ENCODE measurements at places on chromosomes 3 and 15. TPM values are rescaled to one million over a fixed set of nuclear protein-coding genes. Genes with fewer than 3 reads are reported as not detected.
A peak's percentile ranks its signal among the peaks of the same experiment; 100 is the strongest.

Gene TMEM87A
- 43.0 TPM for total RNA-seq

GRCh38 chr3:59817511-59817910 lies 767.7 kb upstream of the CFAP20DC start:
- H3K27me3 ChIP-seq, result no peaks in the 10 kb centered on the region
- H3K4me1 ChIP-seq, result peaks cover 8% of the 10 kb centered on the region
- no peak overlapping the region for H3K27ac ChIP-seq
- no peak overlapping the region for H3K4me3 ChIP-seq
- no peaks in the 10 kb centered on the region for H3K36me3 ChIP-seq

DNA sequence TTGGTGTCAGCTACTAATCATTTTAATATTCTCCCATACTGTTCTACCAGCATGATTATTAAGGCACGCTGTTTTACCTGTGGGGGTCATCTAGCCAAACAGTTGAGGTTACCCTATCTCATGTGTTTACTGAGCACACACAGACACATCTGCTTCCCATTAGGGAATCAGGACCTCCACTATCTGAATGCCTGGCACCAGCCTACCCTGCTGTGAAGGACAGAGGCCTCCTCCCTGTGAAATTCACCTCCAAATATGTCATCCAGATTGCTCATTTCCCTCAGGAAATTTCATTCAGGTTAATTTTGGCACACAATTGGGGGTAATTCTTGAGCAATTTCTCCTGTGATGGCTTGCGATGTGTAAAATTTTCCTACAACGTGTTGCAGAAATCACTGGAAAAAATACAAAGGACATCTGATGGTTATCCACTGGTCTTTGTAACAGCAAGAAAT lies 155.6 kb upstream of the NR2E3 start:
- no peaks in the 10 kb centered on the region for H3K27me3 ChIP-seq
- H3K27ac ChIP-seq, result no peak overlapping the region
- no peaks in the 10 kb centered on the region for H3K4me1 ChIP-seq
- no peak overlapping the region for H3K4me3 ChIP-seq
- DNase-seq, result no peak

GRCh38 chr3:72860053-72860452 lies 11.8 kb upstream of the SHQ1 start:
- no peak for DNase-seq
- no peak overlapping the region for H3K27ac ChIP-seq
- no peaks in the 10 kb centered on the region for H3K36me3 ChIP-seq
- no peaks in the 10 kb centered on the region for H3K4me1 ChIP-seq
- no peak overlapping the region for H3K4me3 ChIP-seq
- no peaks in the 10 kb centered on the region for H3K27me3 ChIP-seq

GRCh38 chr3:11592445-11593298 lies 51.0 kb downstream of the VGLL4 start:
- H3K27me3 ChIP-seq, result no peaks in the 10 kb centered on the region
- no peaks in the 10 kb centered on the region for H3K36me3 ChIP-seq
- no peak for DNase-seq
- H3K4me3 ChIP-seq, result no peak overlapping the region

- H3K27me3 ChIP-seq, result no peaks in the 10 kb centered on the region
- H3K36me3 ChIP-seq, result no peaks in the 10 kb centered on the region
- no peak overlapping the region for H3K4me3 ChIP-seq
- H3K27ac ChIP-seq, result no peak overlapping the region
Observed at GRCh38 chr15:65982627-65983322, 113.5 kb downstream of the RAB11A start.

DNA sequence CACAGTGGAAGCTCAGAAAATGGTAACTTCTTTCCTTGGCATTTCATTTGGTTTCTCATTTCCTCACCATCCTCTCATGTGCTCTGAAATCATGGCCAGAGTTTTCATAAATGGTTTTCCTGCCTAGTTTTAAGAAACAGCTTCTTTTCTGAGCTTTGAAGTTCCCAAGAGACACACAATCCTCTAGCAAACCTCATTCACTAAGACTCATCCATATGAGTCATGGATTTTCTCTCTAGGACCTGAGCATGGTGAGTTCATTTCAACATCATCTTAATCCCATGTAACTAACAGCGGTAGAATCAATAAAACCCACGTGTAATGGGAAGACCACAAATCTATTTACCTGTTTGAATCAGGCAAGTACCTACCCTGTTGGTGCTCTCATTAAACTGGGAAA lies 274.5 kb upstream of the LRTM1 start:
- no peak for DNase-seq
- H3K36me3 ChIP-seq, result no peaks in the 10 kb centered on the region
- H3K4me1 ChIP-seq, result no peaks in the 10 kb centered on the region

Gene NEO1
- total RNA-seq, result 22.8 TPM

DNA sequence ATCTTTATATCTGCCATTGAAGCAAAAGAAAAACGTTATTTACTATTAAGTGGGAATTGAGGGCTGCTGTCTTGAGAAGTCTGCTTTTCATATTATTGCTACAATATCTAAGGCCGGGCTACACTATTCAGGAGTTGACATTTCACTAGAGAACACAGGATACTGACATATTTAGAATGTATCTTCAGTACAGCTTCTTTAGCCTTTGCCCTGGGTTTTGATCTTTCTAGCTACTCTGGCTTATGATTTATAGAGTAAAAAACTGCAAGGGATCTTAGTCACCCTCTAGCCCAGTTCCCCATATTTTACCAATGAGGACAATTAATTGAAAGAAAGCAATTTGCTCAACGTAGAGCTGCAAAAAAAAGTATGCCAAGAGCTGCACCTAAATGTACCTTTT lies 307.4 kb upstream of the DPPA4 start:
- H3K36me3 ChIP-seq, result no peaks in the 10 kb centered on the region
- H3K4me3 ChIP-seq, result no peak overlapping the region
- no peak overlapping the region for H3K27ac ChIP-seq
- no peaks in the 10 kb centered on the region for H3K4me1 ChIP-seq
- no peaks in the 10 kb centered on the region for H3K27me3 ChIP-seq

GRCh38 chr3:11547498-11547897 lies 96.2 kb downstream of the VGLL4 start:
- no peak overlapping the region for H3K4me3 ChIP-seq
- no peaks in the 10 kb centered on the region for H3K27me3 ChIP-seq
- H3K27ac ChIP-seq, result no peak overlapping the region
- no peaks in the 10 kb centered on the region for H3K36me3 ChIP-seq

DNA sequence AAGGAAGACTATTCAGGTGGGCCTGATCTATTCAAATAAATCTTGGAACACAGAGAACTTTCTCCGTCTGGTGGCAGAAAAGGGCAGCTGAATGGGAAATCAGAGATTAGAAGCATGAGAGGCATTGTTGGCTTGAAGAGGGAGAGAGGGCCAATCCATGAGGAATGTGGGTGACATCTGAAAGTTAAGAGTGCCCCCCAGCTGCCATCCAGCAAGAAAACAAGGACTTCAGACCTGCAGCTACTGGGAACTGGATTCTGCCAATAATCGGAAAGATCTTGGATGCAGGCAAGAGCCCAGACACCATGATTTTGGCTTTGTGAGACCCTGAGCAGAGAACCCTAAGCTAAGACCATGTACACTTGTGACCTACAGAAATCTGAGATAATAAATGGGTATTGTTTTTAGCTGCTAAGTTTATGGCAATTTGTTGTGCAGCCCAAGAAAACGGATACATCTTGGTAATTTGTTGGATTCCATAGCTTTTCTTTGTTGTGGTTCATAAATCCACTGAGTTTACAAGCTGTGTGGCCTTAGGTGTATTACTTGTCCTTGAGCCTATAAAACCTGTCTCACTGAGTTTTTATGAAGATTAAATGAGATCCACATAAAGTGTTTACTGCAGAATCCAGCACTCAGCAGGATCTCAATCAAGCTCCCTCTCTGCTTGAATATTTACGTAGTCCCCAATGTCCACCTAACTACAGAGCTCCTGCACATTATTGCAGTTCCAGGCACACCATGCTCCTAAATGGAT lies 82.1 kb upstream of the PRTG start:
- no peak for DNase-seq
- H3K4me1 ChIP-seq, result no peaks in the 10 kb centered on the region
- no peak overlapping the region for H3K27ac ChIP-seq
- no peaks in the 10 kb centered on the region for H3K27me3 ChIP-seq

DNA sequence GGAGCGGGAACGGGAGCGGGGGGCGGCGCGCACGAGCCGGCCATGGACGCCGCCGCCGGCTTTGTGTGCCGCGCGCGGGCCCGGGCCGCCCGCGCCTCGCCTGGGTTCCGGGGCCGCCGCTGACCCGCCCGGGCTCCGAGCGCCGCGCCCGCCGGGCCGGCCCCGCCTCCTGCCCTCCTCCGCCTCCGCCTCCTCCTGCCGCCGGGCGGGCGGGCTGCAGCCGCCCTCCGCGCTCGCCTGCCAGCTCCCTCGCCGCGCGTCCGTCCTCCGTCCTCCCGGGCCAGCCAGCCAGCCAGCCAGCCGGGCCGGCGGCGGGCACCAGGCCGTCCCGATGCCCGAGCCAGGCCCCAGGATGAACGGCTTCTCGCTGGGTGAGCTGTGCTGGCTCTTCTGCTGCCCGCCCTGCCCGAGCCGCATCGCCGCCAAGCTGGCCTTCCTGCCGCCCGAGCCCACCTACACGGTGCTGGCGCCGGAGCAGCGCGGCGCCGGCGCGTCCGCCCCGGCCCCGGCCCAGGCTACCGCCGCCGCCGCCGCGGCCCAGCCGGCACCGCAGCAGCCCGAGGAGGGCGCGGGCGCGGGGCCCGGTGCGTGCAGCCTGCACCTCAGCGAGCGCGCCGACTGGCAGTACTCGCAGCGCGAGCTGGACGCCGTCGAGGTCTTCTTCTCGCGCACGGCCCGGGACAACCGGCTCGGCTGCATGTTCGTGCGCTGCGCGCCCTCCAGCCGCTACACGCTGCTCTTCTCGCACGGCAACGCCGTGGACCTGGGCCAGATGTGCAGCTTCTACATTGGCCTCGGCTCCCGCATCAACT lies at the start of gene ABHD17C:
TSS of gene ABHD17C (plus strand) at position 212 of the 812 bp plus-strand sequence. CDS start at position 332, 120 bp downstream.
- peak; percentile 76 for DNase-seq
- H3K4me3 ChIP-seq, result peak within 1 kb of the TSS; percentile 67
- H3K27me3 ChIP-seq, result no peaks in the 10 kb centered on the region

GRCh38 chr3:19173945-19174344 lies 25.6 kb downstream of the KCNH8 start:
- no peak overlapping the region for H3K27ac ChIP-seq
- DNase-seq, result no peak
- H3K4me3 ChIP-seq, result no peak overlapping the region
- H3K36me3 ChIP-seq, result no peaks in the 10 kb centered on the region
- H3K27me3 ChIP-seq, result no peaks in the 10 kb centered on the region

DNA sequence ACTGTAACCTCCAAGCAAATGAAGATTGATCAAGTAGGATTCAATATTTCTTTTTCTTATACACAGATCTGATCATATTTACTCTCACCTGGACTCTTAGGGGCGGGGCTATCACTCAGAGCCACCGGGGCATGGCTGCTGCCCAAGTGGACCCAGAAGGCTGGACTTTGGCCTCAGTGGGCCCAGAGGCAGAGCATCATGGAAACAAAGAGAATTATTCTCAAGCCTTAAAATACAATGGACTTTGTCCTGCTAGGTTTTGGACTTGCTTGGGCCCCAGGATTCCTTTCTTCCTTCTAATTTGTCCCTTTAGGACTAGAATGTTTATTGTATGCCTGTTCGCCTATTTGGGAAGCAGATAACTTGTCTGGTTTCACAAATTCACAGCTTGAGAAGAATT lies 85.1 kb downstream of the SUCLG2 start:
- H3K27me3 ChIP-seq, result no peaks in the 10 kb centered on the region
- H3K36me3 ChIP-seq, result no peaks in the 10 kb centered on the region
- H3K4me1 ChIP-seq, result no peaks in the 10 kb centered on the region
- H3K27ac ChIP-seq, result no peak overlapping the region

DNA sequence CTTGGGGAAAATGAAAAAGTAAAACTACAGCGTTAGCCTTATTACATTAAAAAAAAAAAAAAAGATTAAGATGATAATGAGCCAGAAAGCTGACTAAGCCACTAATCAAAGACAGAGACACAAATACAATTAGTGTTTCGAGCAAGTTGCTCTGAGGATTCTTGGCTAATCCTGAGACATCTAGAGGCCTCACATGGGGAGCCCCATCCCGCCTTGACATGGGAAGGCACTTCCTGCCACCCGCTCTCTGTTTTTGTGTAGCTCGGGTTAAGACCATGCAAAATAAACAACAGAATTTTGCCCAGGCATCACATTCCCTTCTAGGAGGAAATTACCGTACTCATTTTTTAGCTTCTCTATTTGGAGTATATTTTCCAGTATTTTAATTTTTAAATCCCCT lies 15.3 kb downstream of the HESX1 start:
- no peak overlapping the region for H3K4me3 ChIP-seq
- H3K4me1 ChIP-seq, result peaks cover 2% of the 10 kb centered on the region
- no peak for DNase-seq
- no peaks in the 10 kb centered on the region for H3K27me3 ChIP-seq

GRCh38 chr3:18445401-18446148 lies 20.4 kb upstream of the SATB1 start:
- peak overlapping the region; percentile 56 for H3K4me3 ChIP-seq
- peak; percentile 16 for DNase-seq
- H3K36me3 ChIP-seq, result no peaks in the 10 kb centered on the region
- H3K27me3 ChIP-seq, result no peaks in the 10 kb centered on the region
- H3K27ac ChIP-seq, result no peak overlapping the region

GRCh38 chr3:13700889-13701288 lies 152.0 kb downstream of the FBLN2 start:
- no peaks in the 10 kb centered on the region for H3K4me1 ChIP-seq
- no peak overlapping the region for H3K27ac ChIP-seq
- H3K36me3 ChIP-seq, result no peaks in the 10 kb centered on the region

GRCh38 chr15:91380114-91380513 lies 280.1 kb downstream of the SV2B start:
- no peak overlapping the region for H3K27ac ChIP-seq
- no peaks in the 10 kb centered on the region for H3K27me3 ChIP-seq
- H3K4me3 ChIP-seq, result no peak overlapping the region
- no peaks in the 10 kb centered on the region for H3K36me3 ChIP-seq
- DNase-seq, result no peak
- no peaks in the 10 kb centered on the region for H3K4me1 ChIP-seq

DNA sequence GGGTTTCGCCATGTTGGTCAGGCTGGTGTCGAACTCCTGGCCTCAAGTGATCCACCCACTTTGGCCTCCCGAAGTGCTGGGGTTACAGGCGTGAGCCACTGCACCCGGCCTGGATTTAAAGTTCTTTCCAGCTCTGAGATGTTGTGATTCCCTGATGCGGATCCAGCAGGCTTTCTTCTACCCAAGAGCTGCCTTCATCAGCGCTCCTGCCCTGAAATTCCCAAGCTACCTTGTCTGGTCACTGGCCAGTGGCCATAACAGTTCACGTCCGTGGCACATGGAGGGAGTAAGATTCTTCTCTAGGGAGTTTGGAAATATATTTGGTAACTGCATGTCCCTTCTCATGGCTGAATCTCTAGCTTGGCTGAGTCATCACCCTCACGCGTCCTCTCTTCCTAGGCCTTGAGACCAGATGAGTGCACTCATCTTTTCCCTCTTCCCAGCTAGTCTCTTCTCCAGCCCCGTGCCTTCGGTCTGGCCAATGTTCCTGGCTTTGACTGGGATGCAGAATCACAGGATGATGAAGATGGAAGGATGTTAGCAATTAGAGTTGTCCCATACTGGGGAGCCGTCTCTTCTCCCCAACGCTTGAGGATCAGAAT lies 29.8 kb upstream of the APOD start:
- no peak overlapping the region for H3K27ac ChIP-seq
- peaks cover 6% of the 10 kb centered on the region for H3K4me1 ChIP-seq
- no peak for DNase-seq
- H3K27me3 ChIP-seq, result no peaks in the 10 kb centered on the region
- H3K4me3 ChIP-seq, result no peak overlapping the region
- no peaks in the 10 kb centered on the region for H3K36me3 ChIP-seq

- no peaks in the 10 kb centered on the region for H3K27me3 ChIP-seq
- H3K36me3 ChIP-seq, result no peaks in the 10 kb centered on the region
- no peak overlapping the region for H3K27ac ChIP-seq
- no peak for DNase-seq
- H3K4me1 ChIP-seq, result no peaks in the 10 kb centered on the region
Observed at GRCh38 chr3:48518638-48519276, 14.8 kb upstream of the SHISA5 start.

Measured in ovary (tissue), 10 donors.